ENCODE measurements at places on chromosomes 2 and 18.

DNA sequence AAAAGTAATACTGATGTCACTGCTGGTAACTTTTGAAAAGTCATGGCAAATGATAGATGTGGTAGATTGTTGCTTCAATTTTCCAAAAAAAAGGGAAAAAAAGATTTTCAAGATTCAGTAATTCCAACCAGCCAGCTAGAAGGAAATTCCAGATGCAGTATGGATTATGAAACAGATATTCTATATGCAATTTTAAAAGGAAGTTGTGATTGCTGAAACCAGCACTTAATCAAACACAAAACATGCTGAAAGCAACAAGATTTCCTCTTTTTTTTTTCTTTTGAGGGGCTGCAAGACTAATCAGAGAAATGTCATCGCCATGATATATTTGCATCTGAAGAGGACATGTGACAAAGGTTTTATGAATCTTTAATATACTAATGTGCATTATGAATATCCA, 5.1 kb upstream of the HNMT start:
- no peak for DNase-seq

DNA sequence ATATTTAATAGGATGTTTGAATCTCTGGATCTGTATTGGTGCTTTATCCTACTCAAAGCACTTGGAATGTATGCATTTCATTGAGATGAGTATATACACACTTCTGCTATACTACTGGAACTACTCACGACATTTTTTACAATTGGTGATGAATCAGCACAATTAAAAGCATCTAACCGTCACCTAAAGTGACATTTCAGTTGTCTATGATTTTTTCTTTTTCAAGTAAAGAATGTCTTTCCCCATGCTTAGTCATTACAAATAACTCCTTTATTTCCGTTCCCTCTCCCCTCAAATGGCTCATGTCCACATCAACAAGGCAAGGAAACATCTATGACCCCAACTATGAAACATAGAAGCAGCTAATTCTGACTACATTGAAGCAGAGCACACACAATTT, 77.3 kb downstream of the CLIP4 start:
- no peak for DNase-seq

DNA sequence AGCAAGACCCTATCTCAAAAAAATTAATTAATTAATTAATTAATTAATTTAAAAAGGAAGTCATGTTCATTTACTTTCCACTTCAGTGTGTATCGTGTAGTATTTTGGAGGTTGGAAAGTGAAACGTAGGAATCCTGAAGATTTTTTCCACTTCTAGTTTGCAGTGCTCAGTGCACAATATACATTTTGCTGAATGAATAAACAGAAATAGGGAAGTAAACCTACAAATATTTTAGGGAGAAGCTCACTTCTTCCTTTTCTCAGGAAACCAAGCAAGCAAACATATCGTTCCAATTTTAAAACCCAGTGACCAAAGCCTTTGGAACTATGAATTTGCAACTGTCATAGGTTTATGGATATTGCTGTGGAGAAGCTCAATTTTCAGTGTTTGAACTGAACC, 27.8 kb downstream of the SLC14A1 start:
- no peak for DNase-seq

DNA sequence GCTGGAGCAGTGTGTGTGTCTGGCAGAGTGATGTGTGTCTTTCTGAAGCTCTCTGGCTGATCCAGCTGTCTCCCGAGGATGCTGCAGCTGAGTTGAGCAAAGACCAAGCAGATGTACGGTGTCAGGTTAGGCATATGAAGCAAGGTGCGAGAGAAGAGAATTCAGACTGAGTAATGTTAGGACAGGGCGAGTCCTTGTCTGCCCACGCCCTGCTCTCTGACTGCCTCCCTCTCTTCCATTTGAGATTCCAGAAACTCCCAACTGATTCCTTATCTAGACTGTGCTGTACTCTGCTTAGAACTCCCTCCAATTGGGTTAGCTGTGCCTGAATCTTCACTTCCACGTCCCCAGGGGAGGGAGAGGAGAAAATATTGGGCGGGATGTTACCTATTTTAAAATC, 25.7 kb upstream of the LPIN1 start:
- DNase-seq = no peak

GRCh38 chr2:10989782-10990181, 78.0 kb downstream of the KCNF1 start:
- no peak for DNase-seq

GRCh38 chr2:226835420-226835795, 446 bp upstream of the RHBDD1 start:
- no peak for DNase-seq

DNA sequence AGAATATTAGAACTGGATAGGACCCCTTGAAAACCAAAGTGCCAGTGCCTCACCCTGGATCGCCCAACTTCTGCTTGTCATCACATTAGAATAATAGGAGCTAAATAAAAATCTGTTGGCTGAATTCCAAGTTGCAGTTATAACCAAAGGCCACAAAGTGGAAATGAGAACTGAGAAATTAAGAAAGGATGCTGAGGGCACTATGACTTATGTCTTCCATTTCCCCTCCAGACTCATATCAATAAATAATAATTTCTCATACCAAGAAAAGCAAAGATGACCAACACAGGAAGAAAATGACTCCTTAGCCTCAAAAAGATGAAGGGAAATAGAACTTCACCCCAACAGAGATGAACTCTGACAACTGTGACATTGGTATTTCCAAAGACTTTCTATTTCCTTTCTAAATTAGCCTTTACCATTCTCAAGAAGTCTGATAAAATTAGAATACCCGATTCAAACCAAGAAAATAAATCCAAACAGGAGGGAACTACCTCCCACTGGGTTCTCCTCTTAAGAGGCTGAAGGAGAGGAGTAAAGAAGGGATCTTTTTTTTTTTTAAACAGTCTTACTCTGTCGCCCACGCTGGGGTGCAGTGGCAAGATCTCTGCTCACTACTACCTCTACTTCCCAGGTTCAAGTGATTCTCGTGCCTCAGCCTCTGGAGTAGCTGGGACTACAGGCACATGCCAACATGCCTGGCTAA, 46.5 kb upstream of the EPG5 start:
- DNase-seq = no peak

GRCh38 chr2:173808718-173809117, 156.5 kb downstream of the SP3 start:
- DNase-seq = no peak

- no peak for DNase-seq
Measured at GRCh38 chr18:44699572-44700261, 19.0 kb downstream of the SETBP1 start.

GRCh38 chr2:19462256-19462645, 103.8 kb upstream of the OSR1 start:
- no peak for DNase-seq

DNA sequence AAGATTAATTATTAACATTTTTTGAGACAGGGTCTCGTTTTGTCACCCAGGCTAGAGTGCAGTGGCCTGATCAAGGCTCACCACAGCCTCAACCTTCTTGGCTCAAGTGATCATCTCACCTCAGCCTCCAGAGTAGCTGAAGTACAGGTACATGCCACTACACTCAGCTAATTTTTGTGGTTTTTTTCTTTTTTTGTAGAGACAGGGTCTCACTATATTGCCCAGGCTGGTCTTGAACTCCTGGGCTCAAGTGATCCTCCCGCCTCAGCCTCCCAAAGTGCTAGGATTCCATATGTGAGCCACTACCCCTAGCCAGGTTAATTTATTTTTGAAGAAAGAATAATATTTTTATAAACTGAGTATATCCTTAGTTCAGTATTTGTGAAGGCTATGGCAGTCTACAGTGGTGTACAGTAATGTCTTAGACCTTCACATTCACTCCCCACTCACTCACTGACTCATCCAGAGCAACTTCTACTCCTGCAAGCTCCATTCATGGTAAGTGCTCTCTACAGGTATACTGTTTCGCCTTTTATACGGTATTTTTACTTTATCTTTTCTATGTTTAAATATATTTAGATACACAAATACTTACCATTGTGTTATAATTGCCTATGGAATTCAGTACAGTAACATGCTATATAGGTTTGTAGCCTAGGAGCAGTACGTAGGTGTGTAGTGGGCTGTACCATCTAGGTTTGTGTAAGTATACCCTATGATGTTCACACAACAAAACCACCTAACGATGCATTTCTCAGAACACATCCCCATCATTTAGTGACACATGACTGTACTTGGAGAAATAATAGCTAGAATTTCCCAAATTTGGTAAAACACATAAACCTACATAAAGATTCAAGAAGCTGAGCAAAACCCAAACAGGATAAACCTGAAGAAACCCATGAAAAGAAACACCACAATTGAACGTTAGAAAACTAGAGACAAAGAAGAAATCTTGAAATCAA, 38.6 kb downstream of the MGAT4A start:
- no peak for DNase-seq

DNA sequence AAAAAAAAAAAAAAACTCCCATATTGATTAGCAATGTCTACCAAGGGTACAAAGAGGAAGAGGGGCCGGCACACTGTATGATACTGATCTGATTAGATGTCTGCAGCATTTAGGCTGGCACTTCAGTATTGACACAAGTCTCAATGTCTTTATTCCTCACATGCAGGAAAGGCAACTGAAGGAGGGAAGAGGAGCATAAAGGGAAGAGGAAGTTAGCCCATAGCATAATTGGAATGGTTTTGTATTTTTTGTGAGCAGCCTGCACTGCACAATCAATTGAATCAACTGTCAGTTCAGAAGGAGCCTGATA, 79.0 kb downstream of the DNER start:
- DNase-seq = no peak

- no peak for DNase-seq
Measured at GRCh38 chr2:218858671-218859555, 692 bp upstream of the WNT6 start.

DNA sequence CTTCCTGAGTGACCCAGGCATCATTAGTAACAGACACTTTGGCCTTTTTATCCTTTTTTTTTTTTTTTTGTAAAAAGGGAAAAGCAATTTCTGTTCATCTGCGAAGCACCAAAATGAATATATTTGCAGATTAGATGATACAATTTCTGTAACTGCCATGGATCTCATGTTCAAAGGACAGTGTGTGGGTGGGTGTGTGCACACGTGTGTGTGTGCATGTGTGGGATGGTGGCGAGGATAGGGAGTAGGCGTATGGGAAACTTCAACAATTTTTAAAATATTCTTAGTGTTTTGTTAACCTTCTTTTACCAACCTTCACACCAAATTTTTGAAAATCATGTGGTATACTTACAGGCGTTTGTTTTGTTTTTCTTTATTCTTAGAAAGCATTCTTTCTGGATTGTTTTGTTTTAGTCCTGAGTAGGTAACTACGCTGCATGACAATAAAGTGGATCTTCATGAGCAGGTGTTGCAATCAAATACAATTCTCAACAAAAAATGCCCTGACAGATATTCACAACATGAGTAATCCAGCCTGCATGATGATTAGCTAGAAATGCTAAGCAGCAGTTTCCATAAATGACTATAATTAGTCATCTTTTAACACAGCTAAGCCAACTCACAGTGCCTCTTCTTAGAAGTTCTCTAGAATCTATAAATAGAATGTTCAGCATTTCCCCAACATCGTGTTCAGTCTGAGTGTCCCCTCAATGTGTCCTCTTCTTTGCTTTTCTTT, 53.5 kb upstream of the RMDN2 start:
- no peak for DNase-seq

DNA sequence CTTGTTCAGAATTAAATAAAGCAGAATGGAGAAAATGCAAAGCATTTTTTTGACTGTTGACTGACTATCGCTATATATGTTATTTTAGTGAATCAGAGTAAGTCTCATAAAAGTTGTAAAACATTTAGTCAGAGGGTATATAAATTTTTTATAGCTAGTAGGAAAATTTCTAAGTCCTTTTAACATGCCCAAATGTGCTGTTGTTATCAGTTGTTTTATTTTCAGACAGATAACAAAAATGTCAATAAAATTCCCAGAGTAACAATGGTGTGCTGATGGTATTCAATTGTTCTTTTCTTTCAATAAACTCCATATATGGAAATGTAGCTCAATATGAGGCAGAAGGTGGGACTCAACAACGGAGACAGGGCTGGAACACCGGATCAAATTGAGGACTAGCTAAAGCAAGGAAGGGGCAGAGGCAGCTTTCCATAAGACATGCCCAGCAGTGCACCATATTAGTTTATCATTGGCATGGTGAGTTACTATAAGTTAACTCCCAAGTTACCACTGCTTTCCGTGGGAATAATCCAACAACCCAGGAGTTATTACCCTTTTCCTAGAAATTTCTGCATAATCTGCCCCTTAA, 26.6 kb downstream of the GULP1 start:
- DNase-seq = no peak

- no peak for DNase-seq
Measured at GRCh38 chr2:174171686-174172445, 76.5 kb downstream of the OLA1 start.

GRCh38 chr2:28004086-28004485, 113.6 kb downstream of the BABAM2 start:
- DNase-seq = no peak

GRCh38 chr2:168541858-168542257, 85.8 kb downstream of the CERS6 start:
- no peak for DNase-seq

DNA sequence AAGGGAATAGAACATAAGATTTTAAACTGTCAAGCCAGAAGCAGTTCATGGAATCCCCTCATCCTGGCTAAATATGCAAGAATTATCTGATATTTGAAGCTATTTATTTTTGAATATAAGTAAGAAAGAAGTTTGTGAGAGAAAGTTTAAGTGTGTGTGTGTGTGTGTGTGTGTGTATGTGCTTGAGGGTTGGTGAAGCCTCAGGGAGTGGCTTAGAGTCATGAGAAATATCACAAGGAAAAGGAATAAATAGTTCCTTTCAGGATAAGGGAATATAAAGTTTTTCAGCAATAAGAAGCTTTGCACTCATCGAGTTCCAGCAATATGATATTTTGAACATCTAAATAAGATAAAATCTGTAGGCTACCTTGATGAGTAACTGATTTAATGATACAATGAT, 359.6 kb downstream of the MEIS1 start:
- no peak for DNase-seq

GRCh38 chr2:220682616-220683015, 889.5 kb downstream of the EPHA4 start:
- DNase-seq = no peak

DNA sequence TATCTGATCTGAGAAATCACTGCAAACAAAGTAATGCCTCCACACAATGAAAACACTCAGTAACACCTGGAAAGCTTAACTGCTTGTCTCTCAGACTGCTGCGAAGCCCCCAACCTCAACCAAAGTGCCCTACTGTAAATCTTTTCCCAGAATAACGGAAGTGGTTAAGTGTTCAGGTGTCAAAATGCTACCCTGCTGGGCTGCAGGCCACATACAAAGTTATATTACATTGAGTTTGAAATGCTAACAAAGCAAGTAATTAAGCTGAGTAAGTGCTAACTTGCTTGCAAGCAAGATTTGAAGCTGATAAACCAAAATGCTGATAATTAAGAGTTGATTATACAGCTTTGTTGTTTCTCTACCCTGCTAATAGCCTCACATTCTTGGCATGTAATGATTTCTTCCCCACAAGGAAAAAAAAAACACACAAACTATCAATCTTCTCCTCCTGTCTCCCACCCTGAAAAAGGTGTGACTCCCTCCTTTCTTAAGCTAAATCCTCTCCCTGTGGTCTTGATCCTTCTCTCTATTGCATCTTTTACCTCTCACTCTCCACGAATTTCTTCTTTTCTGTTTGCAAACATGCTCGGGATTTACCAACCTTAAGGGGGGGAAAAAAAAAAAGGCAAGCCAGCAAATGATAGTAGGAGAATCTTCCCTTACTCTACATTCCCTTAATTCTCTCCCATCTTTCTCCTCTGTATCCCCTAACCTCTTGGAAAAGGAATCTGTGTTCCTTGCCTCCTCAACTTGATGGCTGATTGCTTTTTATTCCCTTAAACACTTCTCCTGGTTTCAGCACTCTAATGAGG, 266.8 kb upstream of the SIX3 start:
- no peak for DNase-seq
